ENCODE measurements at places on chromosomes 2 and 18. TPM values are rescaled to one million over a fixed set of nuclear protein-coding genes. Genes with fewer than 3 reads are reported as not detected.

DNA sequence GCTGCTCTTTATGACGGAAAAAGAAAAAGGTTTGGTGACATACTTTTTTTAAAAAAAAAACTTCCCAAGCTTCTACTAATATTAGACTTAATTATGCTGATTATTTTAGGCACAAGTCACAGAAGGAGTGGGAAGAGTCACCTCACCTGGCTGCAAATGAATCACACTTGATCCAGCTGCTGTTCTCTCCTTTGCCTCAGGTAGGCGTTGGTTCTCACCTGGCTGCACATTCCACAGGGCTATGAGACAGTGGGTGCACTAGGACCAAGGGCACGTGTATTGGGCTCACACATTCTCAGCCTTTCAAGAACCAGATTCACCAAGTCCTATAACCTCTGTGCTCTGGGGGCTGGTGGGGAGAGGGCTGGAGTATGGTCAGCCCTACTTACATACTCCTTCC is 93.3 kb downstream of the TGFA start:
- no peak overlapping the region for H3K27ac ChIP-seq
- DNase-seq, result peak; percentile 13
- no peaks in the 10 kb centered on the region for H3K27me3 ChIP-seq
- H3K4me3 ChIP-seq, result no peak overlapping the region
- peaks cover 15% of the 10 kb centered on the region for H3K36me3 ChIP-seq

DNA sequence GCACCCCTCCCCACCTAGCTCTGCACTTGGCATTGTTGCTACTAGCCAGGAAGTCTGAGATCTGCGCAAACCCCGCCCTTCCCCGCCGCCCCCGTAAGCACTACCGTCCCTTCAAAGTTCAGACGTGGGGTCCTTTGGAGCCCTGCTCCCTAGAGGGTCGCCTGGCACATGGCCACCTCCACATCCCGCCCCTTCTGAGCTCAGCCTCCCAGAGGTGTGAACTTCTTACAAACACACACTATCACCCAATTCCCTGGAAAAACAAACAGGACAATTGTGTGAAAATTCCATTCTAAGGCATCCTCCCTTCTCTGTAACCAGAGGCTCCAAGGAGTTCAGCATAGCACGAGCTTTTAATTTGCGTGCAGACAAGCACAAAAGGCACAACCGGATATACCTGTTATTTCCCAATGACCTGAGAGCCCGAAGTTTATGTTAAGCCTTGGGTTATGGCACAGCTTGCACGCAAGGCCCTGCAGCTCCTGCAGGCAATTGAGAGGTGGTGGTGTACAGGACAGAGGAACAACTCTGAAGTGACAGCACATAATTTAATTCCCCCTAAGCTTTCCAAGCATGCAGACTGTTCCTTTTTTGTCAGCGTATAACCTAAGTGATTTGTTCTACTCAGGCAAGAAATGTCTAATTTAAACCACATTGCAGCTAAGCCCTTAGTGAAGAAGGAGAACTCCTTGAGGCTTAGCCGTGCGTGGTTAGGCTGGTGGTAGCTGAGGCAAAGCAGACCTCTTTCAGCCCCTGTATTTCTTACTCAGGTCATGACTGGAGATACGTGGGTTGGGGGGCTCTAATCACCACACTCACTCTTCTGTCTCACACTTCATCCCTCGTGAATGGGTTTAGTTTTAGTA is 20.3 kb upstream of the CYP1B1 start:
- DNase-seq, result peak; percentile 96
- H3K27ac ChIP-seq, result peak overlapping the region; percentile 79
- H3K4me1 ChIP-seq, result peaks cover 54% of the 10 kb centered on the region

GRCh38 chr2:18046558-18047212 is 168.2 kb downstream of the KCNS3 start:
- H3K36me3 ChIP-seq, result no peaks in the 10 kb centered on the region
- no peak overlapping the region for H3K4me3 ChIP-seq
- DNase-seq, result peak; percentile 40
- H3K4me1 ChIP-seq, result peaks cover 32% of the 10 kb centered on the region

The SPDYA gene
- total RNA-seq, result 2.6 TPM

DNA sequence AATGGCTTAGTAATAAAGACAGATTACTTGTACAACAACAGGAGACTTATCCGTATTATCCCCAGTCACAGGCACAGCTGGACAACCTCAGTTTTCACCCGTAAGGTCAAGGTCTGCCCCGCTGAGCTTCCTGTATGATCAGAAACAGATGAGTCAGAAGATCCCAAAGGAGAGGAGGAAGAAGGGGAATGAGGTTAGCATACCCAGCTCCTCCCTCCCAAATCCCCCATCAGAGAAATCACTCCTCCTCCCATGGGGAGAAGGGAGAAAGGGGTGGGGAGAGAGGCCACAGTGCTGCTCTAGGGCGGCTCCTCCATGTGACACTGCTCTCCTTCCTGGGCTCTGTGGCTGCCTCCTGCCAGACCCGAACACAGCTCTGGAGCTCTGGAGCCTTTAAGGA is 53.8 kb upstream of the SPTBN1 start:
- no peaks in the 10 kb centered on the region for H3K4me1 ChIP-seq
- no peak for DNase-seq

- peaks cover 24% of the 10 kb centered on the region for H3K4me1 ChIP-seq
- H3K27ac ChIP-seq, result no peak overlapping the region
- H3K4me3 ChIP-seq, result peak overlapping the region; percentile 44
- peak; percentile 75 for DNase-seq
- no peaks in the 10 kb centered on the region for H3K27me3 ChIP-seq
Observed at GRCh38 chr2:60530660-60531281, 22.7 kb downstream of the BCL11A start.

The ACTG2 gene
- total RNA-seq, result not detected

GRCh38 chr2:238695538-238695937 is 152.3 kb upstream of the TWIST2 start:
- H3K4me1 ChIP-seq, result no peaks in the 10 kb centered on the region
- no peak overlapping the region for H3K27ac ChIP-seq
- no peak for DNase-seq

- H3K4me1 ChIP-seq, result no peaks in the 10 kb centered on the region
- no peaks in the 10 kb centered on the region for H3K36me3 ChIP-seq
- H3K27me3 ChIP-seq, result no peaks in the 10 kb centered on the region
- no peak for DNase-seq
Observed at GRCh38 chr2:229943171-229943570, 20.9 kb downstream of the FBXO36 start.

GRCh38 chr2:43005245-43005974 is 213.0 kb upstream of the HAAO start:
- H3K27ac ChIP-seq, result no peak overlapping the region
- no peaks in the 10 kb centered on the region for H3K27me3 ChIP-seq
- DNase-seq, result no peak

GRCh38 chr18:14949800-14950664 is 202.1 kb downstream of the ANKRD30B start:
- H3K27me3 ChIP-seq, result no peaks in the 10 kb centered on the region
- DNase-seq, result no peak
- no peak overlapping the region for H3K27ac ChIP-seq
- no peaks in the 10 kb centered on the region for H3K4me1 ChIP-seq
- H3K36me3 ChIP-seq, result no peaks in the 10 kb centered on the region

The SLC40A1 gene
- total RNA-seq, result not detected

GRCh38 chr2:206472094-206472493 is 28.8 kb downstream of the ADAM23 start:
- no peak for DNase-seq
- H3K36me3 ChIP-seq, result no peaks in the 10 kb centered on the region
- no peak overlapping the region for H3K4me3 ChIP-seq
- H3K27ac ChIP-seq, result no peak overlapping the region
- H3K4me1 ChIP-seq, result no peaks in the 10 kb centered on the region

- no peak overlapping the region for H3K4me3 ChIP-seq
- no peaks in the 10 kb centered on the region for H3K36me3 ChIP-seq
- no peaks in the 10 kb centered on the region for H3K27me3 ChIP-seq
- H3K27ac ChIP-seq, result no peak overlapping the region
Observed at GRCh38 chr18:13540477-13541182, 185.7 kb downstream of the FAM210A start.

The STK39 gene
- total RNA-seq, result 13.8 TPM

DNA sequence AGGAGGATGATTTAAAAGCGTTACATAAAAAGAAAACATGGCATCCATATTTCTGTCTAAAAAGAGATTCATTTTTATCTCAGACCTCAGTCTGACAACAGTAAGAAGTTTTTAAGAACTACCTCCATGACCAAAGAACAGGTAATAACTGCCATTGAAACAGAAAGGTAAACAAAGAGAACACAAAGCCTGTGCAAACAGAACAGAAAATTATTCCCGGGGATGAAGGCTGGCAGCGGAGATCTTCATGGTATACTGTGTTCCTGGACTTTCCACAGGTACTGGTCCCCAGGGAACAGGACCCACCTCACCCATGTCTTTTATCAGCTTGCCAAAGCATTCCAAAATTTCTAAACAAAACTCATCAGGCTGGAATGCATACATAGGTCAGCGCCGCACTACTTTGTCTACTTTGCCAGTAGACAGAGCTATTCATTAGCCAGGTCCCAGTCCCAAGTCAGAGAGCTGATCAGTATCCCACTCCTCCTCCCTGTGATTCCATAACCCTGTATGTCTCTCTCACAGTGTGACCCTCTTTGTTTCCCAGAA is 277.3 kb downstream of the MBD2 start:
- no peaks in the 10 kb centered on the region for H3K4me1 ChIP-seq
- H3K27ac ChIP-seq, result no peak overlapping the region
- DNase-seq, result no peak
- H3K27me3 ChIP-seq, result no peaks in the 10 kb centered on the region

The RBM43 gene
- 3.0 TPM for total RNA-seq

GRCh38 chr2:161576421-161576820 is 47.8 kb upstream of the SLC4A10 start:
- H3K27me3 ChIP-seq, result no peaks in the 10 kb centered on the region
- no peak overlapping the region for H3K4me3 ChIP-seq
- no peak overlapping the region for H3K27ac ChIP-seq
- peak; percentile 45 for DNase-seq

DNA sequence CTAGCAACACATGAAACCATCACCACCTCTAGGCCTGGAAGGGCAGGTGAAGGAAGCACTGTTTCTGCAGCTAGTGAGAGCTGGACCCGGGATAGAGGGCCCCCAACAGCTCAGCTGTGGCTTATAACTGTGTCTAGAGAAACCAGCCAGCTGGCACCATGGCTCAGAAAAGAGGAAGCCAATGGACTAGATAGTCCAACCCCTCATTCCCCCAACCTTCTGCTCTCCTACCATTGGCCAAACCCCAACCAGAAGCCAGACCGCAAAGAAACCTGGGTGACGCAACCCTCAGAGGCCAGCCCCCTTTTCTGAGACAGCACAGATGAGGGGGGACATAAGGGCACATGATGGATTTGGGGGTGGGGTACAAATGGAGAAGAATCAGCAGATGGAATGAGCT is 24.3 kb downstream of the SMYD1 start:
- no peak overlapping the region for H3K4me3 ChIP-seq
- H3K27me3 ChIP-seq, result no peaks in the 10 kb centered on the region
- H3K36me3 ChIP-seq, result no peaks in the 10 kb centered on the region
- H3K27ac ChIP-seq, result no peak overlapping the region

GRCh38 chr2:233413559-233414272 is 59.4 kb downstream of the DGKD start:
- no peaks in the 10 kb centered on the region for H3K27me3 ChIP-seq
- H3K4me1 ChIP-seq, result peaks cover 35% of the 10 kb centered on the region
- peak overlapping the region; percentile 60 for H3K4me3 ChIP-seq
- H3K36me3 ChIP-seq, result peaks cover 6% of the 10 kb centered on the region
- peak; percentile 93 for DNase-seq

- peaks cover 4% of the 10 kb centered on the region for H3K36me3 ChIP-seq
- peak overlapping the region; percentile 24 for H3K27ac ChIP-seq
- no peaks in the 10 kb centered on the region for H3K27me3 ChIP-seq
- H3K4me3 ChIP-seq, result peak overlapping the region; percentile 49
Observed at GRCh38 chr2:121479882-121480522, 50.7 kb upstream of the RNU4ATAC start.

The RFTN2 gene
- not detected for total RNA-seq

DNA sequence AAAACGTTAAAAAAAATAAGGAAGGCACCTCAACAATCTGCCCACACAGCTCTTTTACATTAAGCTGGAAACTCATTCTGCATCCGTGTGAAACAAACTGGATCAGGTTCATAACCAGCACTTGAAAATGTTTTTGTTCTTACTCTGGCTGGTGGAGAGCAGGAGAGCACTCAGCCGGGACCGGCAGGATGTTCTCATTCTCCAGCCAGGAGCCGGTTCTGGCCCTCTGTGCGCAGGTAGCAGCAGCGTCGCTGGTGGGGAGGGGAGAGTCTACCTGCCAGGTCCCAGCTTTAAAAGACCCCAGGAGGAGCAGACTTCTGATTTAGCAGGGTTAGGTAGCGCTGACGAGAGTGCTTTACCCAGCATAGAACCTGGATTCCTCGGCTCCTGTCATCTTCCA is 834.9 kb upstream of the SALL3 start:
- no peak for DNase-seq
- no peaks in the 10 kb centered on the region for H3K36me3 ChIP-seq
- H3K4me3 ChIP-seq, result no peak overlapping the region
- H3K4me1 ChIP-seq, result no peaks in the 10 kb centered on the region

DNA sequence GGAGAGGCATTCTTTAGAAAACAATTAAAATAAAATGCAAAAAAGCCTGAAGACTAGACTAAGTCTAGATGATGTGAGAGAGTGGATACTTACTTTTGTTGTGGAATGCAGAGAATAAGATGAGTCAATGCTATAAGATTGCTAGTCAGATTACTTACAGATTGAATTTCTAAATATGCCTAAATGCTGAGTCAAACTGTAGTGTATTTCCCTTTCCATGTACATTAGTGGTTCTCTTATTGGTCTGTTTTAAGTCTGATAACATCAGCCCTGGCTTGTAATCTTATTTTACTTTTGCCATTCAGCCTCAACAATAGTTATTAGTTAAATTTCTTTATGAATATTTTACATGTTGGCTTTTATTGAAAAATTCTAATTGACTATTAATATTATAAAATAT is 702.7 kb downstream of the SOCS6 start:
- H3K27me3 ChIP-seq, result no peaks in the 10 kb centered on the region
- peaks cover 7% of the 10 kb centered on the region for H3K4me1 ChIP-seq
- H3K4me3 ChIP-seq, result no peak overlapping the region
- no peak overlapping the region for H3K27ac ChIP-seq
- H3K36me3 ChIP-seq, result no peaks in the 10 kb centered on the region

The AMER3 gene
- total RNA-seq, result not detected

DNA sequence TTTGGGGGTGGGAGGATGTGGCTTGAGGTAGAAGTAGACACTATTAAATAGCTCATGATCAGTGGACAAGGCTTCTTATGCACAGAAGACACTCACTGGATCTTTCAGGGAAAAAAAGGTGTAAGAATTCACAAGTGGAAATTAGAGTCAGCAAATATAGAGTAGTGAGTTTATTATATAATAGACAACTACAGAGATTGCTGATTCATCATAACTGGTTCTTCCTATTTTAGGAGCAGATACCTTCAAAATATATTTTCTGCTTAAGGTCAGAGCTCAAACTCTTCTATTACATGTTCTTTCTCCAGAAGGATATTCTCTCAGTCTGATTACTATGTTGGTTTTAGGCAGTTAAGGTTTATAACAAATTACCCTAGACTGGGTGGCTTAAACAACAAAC is 646.9 kb upstream of the CDH7 start:
- peaks cover 25% of the 10 kb centered on the region for H3K27me3 ChIP-seq
- H3K4me3 ChIP-seq, result no peak overlapping the region
- no peak for DNase-seq
- no peaks in the 10 kb centered on the region for H3K4me1 ChIP-seq
